ENCODE measurements at places on chromosomes 3 and 15.

DNA sequence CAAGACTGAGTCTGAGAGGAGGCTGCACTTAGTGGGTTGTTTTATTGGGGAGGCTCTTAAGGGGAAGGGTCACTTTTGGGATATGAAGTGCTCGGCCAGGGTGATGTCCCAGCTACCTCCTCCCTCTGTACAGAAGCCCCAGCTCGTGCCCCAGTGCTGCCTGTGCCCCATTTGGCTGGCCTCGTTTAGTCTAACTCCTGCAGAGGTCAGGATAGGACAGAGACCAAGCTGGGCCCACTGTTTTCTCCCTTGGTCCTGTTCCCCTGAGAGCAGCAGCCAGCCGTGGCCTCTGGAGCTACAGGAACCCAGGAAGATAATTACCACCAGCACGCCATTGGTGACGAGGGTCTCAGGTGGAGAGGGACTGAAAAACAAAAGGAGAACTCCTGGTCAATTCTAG, 18.5 kb downstream of the PLA2G4E start:
- no peak for DNase-seq

DNA sequence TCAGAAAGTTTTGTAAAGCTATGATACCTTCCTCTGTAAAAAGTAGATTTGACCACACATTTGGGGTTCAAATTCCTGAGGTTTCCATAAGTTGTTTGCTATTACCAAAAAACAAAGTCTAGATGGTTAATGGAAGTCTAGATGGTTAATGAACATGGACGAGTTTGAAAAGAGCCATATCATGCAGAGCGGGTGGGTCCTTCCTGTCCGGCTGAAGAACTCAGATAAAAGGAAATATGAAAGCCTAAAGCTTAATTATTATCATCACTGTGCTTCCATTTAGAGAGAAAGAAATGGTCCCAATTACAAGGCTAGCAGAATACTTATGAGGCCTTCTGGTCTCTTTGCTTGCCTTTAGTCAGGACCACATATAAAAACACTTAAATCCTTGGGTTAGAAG, 132.1 kb upstream of the SATB1 start:
- DNase-seq = no peak

- DNase-seq = no peak
Observed at GRCh38 chr15:90880381-90881145, 3.7 kb upstream of the FES start.

DNA sequence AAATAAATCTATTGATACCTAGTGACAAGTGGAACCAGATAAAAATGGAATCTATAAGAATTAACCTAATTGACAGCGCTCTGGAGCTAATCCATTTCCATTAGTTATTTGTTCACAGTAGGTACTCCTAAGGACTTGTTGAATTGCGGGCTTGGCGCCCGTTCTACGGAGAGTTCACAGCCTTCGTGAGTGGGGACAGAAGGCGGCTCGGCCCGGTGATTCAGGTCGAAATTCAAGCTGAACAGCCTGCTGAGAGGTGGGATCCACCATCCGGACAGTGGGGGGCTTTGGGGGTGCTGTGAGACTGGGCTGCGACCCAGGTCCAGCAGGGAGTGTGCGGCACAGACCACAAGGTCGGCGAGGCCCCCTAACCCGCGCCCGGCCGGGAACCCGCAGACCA, 779 bp upstream of the CTNNB1 start:
- DNase-seq = no peak

GRCh38 chr15:64858021-64858575, 16.4 kb downstream of the PLEKHO2 start:
- no peak for DNase-seq

GRCh38 chr3:193118907-193119306, 122.1 kb upstream of the PLAAT1 start:
- no peak for DNase-seq

- DNase-seq = peak; percentile 24
Observed at GRCh38 chr15:82647045-82647834, at the start of gene CPEB1. Gene CPEB1, minus strand, starts transcription at chr15:82647363. Its CDS starts 18,904 bp downstream, at chr15:82628459.

DNA sequence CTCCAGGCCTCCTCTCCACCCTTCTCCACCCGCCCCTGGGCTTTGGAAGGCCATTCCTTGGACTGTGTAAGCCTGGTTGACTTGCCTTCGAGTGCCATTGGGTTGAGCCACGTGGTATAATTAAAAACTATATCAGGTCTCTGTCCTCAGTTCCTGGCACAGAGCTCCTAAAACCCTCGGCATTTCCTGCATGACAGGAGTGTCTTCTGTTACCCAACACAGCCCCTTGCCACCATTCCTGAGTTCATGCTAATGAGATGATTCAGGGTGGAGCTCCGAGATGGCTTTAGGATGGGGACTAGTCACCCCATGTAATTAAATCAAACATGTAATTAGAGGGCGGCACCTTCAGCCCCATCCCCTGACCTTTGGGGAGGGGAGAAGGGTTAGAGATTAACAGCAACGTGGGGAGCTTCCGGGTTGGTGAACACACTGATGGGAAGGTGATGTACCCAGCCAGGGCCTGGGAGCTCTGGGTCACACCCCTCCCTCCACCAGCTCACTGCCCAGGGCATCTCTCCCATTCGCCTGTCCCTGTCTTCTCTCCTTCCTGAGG, 256.4 kb downstream of the FAM43A start:
- no peak for DNase-seq

DNA sequence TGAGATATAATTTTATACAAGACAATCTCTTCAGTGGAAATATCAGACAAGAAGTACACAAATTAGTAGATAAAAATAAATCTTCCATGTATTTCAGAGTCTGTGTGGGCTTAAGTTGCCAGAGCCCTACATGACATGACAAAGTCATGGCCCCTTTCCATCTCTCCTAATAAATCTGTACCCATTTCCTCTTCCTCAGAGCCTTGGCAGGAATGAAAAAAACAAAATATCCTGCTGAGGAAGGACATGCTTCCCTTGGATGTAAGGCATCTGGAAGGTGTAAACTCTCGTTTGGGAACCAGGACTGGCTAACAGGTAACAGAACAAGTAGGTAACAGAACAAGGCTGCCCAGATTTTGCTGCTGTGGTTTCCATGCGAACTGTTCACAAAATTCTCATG, 148.1 kb downstream of the SNRK start:
- no peak for DNase-seq

Data from stimulated activated CD8-positive, alpha-beta memory T cell treated with anti-CD3 and anti-CD28 coated beads, Interleukin-2, amount 100 ng/mL, for 1 hour (primary cell).